ENCODE measurements at places on chromosomes 2 and 18.

DNA sequence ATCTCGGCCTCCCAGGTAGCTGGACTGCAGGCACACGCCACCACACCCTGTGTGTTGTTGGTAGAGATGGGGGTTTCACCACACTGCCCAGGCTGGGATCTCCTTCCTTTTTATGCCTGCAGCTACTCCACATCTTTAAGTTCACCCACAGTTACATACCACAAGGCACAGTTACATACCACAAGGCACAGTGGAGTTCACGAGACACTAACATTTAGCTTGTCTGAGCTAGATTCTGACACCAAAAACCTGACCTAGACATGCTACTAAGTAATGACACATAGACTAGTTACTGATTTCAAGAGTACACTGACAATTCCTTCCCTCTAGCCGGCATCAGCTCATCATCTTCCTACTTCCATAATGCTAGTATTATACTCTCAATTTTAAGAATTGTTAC lies 4.3 kb downstream of the POLR2D start:
- no peak for DNase-seq

DNA sequence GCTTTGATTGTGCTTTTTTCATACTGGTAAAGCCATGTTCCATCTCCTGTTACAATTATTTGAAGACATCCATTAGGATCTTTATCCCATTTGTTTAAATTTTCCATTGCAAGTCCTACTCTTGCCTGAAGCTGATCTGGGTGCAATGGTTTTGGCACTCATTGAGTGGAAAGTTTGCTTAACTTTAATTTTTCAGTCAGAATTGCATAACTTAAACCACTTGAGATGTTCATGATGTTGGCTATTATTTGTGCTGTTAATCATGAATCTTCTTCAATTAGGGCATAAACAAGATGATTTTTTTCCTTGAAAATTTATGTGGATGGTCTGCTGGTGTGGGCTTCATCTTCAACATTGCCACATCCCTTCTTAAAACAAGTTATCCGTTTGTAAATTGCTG lies 180.1 kb downstream of the ST6GAL2 start:
- DNase-seq, result no peak

DNA sequence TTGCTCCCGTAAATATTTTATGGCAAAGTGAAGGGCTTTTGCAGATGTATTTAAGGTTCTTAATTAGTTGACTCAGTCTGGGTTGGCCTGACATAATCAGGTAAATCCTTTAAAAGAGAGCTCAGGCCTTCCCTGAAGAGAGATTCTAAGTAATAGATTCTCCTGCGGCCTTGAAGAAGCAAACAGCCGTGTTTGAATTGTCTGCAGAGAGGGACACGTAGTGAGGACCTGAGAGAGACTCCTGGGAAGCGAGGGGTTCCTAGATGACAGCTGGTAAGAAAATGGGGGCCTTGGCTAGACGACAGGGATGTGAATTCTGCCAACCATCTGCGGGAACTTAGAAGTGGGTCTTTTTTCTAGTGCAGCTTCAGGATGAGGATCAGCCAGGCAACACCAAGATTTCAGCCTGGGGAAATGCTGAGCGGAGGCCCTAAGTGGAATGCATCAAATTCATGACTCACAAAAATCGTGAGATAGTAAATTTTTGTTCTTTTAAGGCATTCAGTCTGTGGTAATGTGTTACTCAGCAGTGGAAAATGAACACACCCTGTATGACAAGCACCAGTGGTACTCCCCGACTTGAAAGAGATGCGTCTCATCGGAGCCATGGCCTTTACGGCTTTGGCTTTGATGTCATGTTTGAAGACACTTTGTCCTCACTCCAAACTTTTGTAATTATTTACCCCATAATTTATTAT lies 62.1 kb upstream of the SMIM21 start:
- DNase-seq, result no peak

DNA sequence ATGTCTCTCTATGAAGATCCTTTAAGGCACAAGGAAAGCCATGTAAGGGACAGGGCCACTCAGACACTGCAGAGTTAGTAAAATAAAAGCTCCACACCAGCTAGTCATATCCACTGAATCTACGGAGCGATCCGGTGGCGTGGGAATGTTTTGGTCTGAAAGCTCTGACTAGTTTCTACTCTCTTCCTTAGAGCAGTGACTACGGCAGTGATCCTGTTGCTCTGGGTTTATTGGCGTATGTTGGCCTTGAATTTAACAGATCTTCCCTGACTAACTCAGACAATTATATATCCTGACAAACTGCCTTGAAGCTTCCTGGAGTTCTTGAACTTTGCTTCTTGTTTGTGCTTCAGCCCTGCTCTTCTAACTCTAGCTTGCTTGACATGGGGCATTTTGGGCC lies 115.3 kb upstream of the FZD5 start:
- no peak for DNase-seq

DNA sequence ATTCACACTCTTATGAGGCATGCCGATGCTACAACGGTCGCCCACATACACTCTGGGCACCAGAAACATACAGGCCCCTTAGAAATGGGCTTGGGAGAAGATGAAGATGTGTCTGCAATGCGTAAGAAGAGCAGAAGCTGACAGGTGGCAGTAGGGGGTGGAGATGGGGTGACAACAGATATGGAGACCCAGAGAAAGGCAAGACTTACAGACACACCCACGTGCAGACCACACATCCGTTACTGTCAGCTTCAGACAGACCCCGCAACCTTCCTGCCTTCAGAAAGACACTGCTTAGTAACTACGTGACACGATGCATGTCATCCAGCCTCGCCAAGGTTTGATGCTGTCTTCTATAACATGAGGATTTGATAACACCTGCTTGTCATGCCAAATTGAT lies 89.5 kb downstream of the ZFP36L2 start:
- no peak for DNase-seq

All from activated CD8-positive, alpha-beta memory T cell treated with anti-CD3 and anti-CD28 coated beads for 48 hours (primary cell).